ENCODE measurements at places on chromosomes 16 and 17. TPM values are rescaled to one million over a fixed set of nuclear protein-coding genes. Genes with fewer than 3 reads are reported as not detected.

- H3K4me1 ChIP-seq, result peaks cover 44% of the 10 kb centered on the region
- no peak overlapping the region for H3K4me3 ChIP-seq
- H3K27ac ChIP-seq, result no peak overlapping the region
- no peaks in the 10 kb centered on the region for H3K27me3 ChIP-seq
Measured at GRCh38 chr16:69195369-69196029, 8.5 kb downstream of the SNTB2 start.

KRT28 gene
- total RNA-seq, result 0.43 TPM

DNA sequence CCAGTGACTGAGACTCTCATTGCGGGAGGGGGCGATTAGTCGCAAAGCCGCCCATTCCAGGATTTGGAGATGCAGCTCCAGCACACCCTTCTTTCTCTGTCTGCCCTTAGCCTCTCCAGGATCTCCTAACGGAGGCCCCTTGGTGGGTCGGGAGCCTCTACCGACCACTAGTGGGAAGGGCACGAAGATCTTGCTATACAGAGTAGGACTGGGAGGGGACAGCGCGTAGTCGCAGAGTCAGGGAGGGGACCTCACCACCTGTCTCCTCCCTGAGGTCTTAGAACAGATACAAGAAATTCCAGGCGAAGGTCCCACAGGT lies 588 bp upstream of the SMTNL2 start:
- H3K4me3 ChIP-seq, result peak overlapping the region; percentile 54
- H3K4me1 ChIP-seq, result peaks cover 6% of the 10 kb centered on the region
- DNase-seq, result no peak
- no peak overlapping the region for H3K27ac ChIP-seq

CDK12 gene
- total RNA-seq, result 113 TPM

GRCh38 chr17:7673239-7673638 lies 14.1 kb downstream of the TP53 start:
- H3K4me1 ChIP-seq, result no peaks in the 10 kb centered on the region
- no peak for DNase-seq
- no peaks in the 10 kb centered on the region for H3K36me3 ChIP-seq
- H3K4me3 ChIP-seq, result no peak overlapping the region
- H3K27me3 ChIP-seq, result no peaks in the 10 kb centered on the region
- H3K27ac ChIP-seq, result no peak overlapping the region

TRPV3 gene
- 19.8 TPM for total RNA-seq

WDR81 gene
- 71.4 TPM for total RNA-seq

- H3K27me3 ChIP-seq, result no peaks in the 10 kb centered on the region
- no peaks in the 10 kb centered on the region for H3K36me3 ChIP-seq
- H3K27ac ChIP-seq, result peak within 1 kb of the TSS; percentile 81
- no peak for DNase-seq
Measured at GRCh38 chr17:8117980-8118768, at the start of gene ALOXE3. TSS of gene ALOXE3 (minus strand) at chr17:8118514. CDS start at chr17:8117990, 524 bp downstream.

DNA sequence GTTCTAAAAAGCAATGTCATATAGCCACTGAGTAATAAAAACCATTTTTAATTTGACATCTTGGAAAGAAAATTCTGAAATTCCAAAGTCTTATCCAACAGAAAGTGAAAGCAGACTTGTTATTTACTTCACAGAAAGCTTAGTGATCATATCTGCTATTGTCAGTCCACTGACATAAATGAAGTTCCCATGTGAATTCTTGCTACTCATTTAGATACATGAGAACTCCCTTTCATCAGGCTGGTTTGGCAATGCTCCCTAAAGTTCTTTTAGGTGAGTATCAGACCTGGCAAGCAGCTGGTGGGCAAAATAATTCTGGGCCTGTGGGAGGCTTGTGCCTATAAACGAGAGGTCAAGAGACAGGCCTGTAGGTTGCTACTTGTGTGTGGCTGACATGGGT lies 23.4 kb downstream of the NME2 start:
- no peak overlapping the region for H3K27ac ChIP-seq
- no peaks in the 10 kb centered on the region for H3K36me3 ChIP-seq
- H3K4me1 ChIP-seq, result no peaks in the 10 kb centered on the region

GRCh38 chr16:50659806-50660205 lies 21.3 kb downstream of the SNX20 start:
- H3K36me3 ChIP-seq, result no peaks in the 10 kb centered on the region
- no peak overlapping the region for H3K27ac ChIP-seq
- no peak overlapping the region for H3K4me3 ChIP-seq
- no peak for DNase-seq
- no peaks in the 10 kb centered on the region for H3K27me3 ChIP-seq

RNF222 gene
- 0.06 TPM for total RNA-seq

DOC2A gene
- total RNA-seq, result 45.3 TPM

SHMT1 gene
- 36.4 TPM for total RNA-seq

- H3K4me3 ChIP-seq, result no peak overlapping the region
- no peak overlapping the region for H3K27ac ChIP-seq
- no peaks in the 10 kb centered on the region for H3K36me3 ChIP-seq
- no peak for DNase-seq
- no peaks in the 10 kb centered on the region for H3K4me1 ChIP-seq
- H3K27me3 ChIP-seq, result no peaks in the 10 kb centered on the region
Measured at GRCh38 chr17:48451489-48451888, 21.5 kb upstream of the SKAP1 start.

DNA sequence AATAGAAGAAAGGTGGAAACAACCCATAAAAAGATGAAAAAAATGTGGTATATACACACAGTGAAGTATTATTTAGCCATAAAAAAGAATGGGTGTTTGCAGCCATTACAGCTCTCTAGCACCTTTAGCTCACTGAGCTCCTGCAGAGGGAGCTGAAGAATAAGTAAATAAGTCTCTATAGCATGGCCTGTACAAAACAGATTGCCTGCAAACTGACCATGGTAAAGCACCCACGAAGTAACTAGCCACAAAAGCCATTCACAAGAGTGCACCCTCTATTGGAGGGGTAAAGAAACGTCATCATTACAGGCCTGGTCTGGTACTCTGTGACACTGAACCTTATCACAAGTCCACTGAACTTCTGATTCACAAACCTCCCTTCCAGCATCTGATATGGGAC lies 76.3 kb downstream of the USP32 start:
- no peaks in the 10 kb centered on the region for H3K36me3 ChIP-seq
- no peak overlapping the region for H3K27ac ChIP-seq
- H3K4me1 ChIP-seq, result no peaks in the 10 kb centered on the region
- no peak overlapping the region for H3K4me3 ChIP-seq
- no peak for DNase-seq

DNA sequence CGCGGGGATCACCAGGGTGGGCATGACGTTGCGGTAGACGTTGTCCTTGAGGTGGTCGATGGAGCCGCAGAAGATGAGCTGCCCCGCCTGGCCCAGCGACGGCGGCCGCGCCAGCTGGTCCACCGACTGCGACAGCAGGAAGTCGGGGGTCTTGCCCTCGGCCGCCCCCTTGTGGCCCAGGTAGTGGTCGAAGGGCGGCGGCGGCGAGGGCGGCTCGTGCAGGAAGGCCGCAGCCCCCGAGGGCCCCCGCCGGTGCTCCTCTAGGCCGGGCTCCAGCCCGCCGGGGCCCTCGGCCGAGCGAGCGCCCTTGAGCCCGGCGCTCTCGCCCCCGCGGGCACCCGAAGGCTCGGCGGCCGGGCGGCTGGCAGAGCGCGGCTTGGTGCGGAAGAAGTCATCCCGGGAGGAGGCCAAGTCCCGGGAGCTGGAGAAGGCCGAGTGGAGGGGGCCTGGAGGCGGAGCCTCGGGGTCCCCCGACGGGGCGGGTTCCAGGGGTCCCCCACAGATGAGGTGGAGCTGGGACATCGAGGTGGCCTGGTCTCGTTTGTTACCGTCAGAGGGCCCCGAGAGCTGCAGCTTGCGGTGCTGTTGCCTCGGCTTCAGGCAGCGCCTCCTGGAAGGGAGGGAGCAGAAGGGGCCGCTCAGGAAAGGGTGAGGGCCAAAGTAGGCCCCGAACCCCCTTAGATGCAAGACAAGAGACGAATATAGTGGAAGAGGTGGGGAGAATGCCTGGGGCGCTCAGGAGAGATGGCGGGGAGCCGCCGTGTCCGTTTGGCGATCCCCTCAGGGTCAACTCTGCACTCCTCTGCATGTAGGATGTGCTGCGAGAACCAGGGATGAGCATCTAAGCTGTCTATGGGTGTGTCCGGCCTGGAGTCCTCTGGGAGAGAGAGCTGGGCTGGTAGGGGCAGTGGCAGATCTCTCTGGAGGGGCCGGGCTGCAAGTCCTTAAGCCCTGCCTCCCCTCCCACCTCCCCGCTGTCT lies 8.8 kb downstream of the FAM171A2 start:
- no peaks in the 10 kb centered on the region for H3K27me3 ChIP-seq
- peak overlapping the region; percentile 29 for H3K4me3 ChIP-seq
- H3K36me3 ChIP-seq, result no peaks in the 10 kb centered on the region
- no peak overlapping the region for H3K27ac ChIP-seq
- no peaks in the 10 kb centered on the region for H3K4me1 ChIP-seq

DNA sequence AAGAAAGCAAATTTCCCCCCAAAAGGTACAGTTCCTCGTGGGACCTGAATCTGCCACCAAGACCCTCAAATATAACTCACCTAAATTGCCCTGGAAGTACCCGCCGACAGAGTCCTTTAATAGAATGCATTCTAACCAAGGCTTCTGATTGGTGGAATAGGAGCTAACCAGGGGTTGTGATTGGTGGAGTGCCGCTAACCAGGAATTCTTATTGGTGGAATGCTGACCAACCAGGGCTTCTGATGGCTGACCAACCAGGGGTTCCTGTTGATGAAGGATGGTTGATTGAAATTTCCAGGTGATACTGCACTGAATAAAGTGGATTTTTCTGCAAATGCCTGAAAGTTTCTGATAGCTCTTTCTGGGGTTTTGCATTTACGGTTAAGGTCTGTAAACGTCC lies 6.5 kb downstream of the TFAP4 start:
- H3K27ac ChIP-seq, result no peak overlapping the region
- no peak overlapping the region for H3K4me3 ChIP-seq
- peak; percentile 59 for DNase-seq
- H3K36me3 ChIP-seq, result no peaks in the 10 kb centered on the region
- H3K27me3 ChIP-seq, result no peaks in the 10 kb centered on the region
- H3K4me1 ChIP-seq, result peaks cover 32% of the 10 kb centered on the region

KRT24 gene
- not detected for total RNA-seq

DNA sequence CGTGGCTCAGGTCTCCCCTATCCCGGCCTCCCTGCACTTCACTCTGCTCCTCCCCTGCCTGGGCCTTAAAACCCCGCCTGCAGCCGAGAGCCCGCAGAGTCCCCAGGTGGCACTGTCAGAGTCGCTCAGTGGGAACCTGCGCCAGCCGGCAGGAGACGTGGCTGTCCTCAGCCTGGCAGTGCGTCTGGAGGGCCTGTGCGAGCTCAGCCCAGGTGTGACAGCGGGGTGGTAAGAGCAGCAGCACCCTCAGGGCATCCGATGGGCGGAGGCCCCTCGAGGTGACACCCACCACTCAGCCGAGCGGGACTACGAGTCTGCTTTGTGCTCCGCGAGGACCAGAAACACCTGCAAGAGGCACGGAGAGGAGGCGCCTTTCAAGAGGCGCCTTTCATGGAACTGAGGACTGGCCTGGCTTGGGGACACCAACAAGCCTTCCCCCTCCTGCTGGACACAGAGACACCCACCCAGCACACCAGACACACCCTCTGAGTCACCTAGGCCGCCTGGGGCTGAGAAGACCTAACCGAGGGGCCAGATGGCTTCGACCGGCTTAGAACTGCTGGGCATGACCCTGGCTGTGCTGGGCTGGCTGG lies at the start of gene CLDN9:
Gene CLDN9 (plus strand): TSS at position 96 of the 593 bp plus-strand sequence. CDS start 440 bp downstream, at position 536.
- no peak within 1 kb of the TSS for H3K27ac ChIP-seq
- H3K27me3 ChIP-seq, result no peaks in the 10 kb centered on the region
- DNase-seq, result no peak
- no peak within 1 kb of the TSS for H3K4me3 ChIP-seq

- H3K4me1 ChIP-seq, result peaks cover 19% of the 10 kb centered on the region
- peak; percentile 63 for DNase-seq
- peak overlapping the region; percentile 93 for H3K27ac ChIP-seq
- H3K27me3 ChIP-seq, result no peaks in the 10 kb centered on the region
- peak overlapping the region; percentile 94 for H3K4me3 ChIP-seq
Measured at GRCh38 chr17:28950017-28950751, 1.1 kb downstream of the PHF12 start.

GRCh38 chr16:2755158-2755557 lies 2.7 kb downstream of the SRRM2 start:
- H3K36me3 ChIP-seq, result no peaks in the 10 kb centered on the region

SERPINF2 gene
- 31.7 TPM for total RNA-seq

DNA sequence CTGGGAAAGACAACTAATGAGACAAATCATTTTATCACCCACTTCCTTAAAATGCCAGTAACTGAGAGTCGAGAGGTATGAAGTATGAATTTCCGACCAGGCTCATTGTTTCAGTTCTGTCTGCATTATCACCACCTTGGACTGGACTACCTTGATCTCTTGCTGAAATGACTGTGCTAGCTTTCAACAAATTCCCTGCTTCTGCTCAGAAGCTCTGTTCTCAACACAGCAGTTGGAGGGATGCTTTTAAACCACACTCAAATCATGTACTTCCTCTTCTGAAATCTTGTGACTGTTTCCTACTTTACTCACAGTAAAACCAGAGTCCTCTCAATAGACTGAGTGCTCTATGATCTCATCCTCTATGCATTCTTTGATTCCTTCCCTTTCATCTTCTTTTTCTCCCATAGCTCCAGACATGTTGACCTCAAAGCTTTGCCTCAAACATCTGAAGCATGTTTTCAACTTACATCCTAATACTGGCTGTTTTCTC lies 195.8 kb downstream of the KCNJ2 start:
- H3K36me3 ChIP-seq, result no peaks in the 10 kb centered on the region
- H3K4me1 ChIP-seq, result no peaks in the 10 kb centered on the region
- no peak overlapping the region for H3K27ac ChIP-seq
- H3K4me3 ChIP-seq, result no peak overlapping the region

DNA sequence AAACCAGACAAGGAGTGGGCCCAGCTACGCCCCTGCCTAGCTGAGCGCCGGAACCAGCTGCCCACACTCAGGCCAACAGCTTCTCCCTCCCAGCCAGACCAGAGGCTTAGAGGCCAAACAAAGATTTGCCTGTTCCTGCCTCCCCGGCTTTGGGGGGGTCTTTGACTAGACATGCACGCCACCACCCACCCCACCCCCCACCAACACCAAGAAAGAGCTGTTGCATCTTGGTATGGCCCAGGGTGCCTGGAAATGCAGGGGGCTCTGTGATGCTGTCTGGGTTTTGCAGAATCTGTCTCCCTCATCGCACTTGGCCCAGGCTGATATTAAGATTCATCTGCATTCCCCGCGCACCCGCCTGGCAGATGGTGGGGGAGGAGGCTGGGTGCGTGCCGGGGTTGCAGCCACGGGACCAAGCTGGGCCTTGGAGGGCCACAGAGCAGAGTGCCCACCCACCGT lies 1.3 kb upstream of the NXPH3 start:
- no peaks in the 10 kb centered on the region for H3K27me3 ChIP-seq
- H3K4me1 ChIP-seq, result peaks cover 42% of the 10 kb centered on the region
- no peaks in the 10 kb centered on the region for H3K36me3 ChIP-seq
- no peak overlapping the region for H3K4me3 ChIP-seq
- peak overlapping the region; percentile 21 for H3K27ac ChIP-seq
- no peak for DNase-seq

DNA sequence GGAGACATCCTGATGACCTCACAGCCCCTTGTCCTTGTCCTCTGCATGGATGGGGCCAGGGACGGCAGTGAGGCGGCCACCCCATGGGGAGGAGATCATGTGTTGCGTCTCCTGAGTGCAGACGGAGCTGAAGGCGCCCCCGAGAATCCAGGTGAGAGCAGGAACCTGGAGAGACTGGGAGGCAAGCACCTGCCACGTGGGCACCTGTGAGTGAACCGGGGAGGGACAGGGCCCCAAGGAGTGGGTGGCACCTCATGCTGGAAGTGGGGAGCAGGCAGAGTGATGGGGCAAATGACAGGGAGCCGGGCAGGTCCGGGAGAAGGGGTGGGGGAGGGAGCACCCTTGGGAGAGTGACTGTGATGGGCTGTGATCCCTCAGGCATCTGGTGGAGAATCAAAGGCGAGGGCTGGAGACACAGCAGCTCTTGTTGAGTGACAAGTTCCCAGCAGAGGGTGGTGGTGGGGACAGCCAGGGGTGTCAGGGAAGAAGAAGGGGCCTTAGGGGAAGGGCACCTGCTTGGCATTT lies 174.3 kb upstream of the CHMP6 start:
- DNase-seq, result no peak
- no peak overlapping the region for H3K27ac ChIP-seq
- H3K4me1 ChIP-seq, result no peaks in the 10 kb centered on the region

SLFN14 gene
- 0.37 TPM for total RNA-seq

CMC2 gene
- total RNA-seq, result 63.7 TPM

All from testis (tissue), 5 donors.